ENCODE measurements at places on chromosomes 12 and 14. TPM values are rescaled to one million over a fixed set of nuclear protein-coding genes. Genes with fewer than 3 reads are reported as not detected.
A peak's percentile ranks its signal among the peaks of the same experiment; 100 is the strongest.

- H3K4me1 ChIP-seq = no peaks in the 10 kb centered on the region
- DNase-seq = no peak
- no peaks in the 10 kb centered on the region for H3K36me3 ChIP-seq
- H3K27me3 ChIP-seq = no peaks in the 10 kb centered on the region
- no peak overlapping the region for H3K4me3 ChIP-seq
- H3K27ac ChIP-seq = no peak overlapping the region
Observed at GRCh38 chr12:13566292-13566691, 369.8 kb downstream of the EMP1 start.

DNA sequence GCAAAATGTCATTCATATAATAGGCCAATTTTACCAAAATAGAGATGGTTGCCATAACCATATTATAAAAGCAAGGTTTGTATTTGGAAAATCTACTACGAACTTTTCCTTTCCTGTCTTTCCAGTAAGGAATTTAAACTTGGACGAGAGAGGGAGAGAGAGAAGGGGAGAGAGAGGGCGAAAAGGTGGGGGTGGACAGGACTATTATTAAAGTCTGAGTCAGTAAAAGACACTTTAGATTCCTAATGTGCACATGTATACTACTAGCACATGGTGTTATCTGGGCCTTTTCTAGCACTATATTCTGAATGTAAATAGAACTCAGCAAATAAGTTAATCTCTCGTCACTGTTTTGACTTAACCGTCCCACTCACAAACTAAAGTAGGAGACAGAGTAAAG lies 30.4 kb upstream of the FBLN5 start:
- H3K4me1 ChIP-seq = no peaks in the 10 kb centered on the region
- no peak for DNase-seq
- H3K36me3 ChIP-seq = peaks cover 36% of the 10 kb centered on the region
- peak overlapping the region; percentile 45 for H3K27ac ChIP-seq
- no peaks in the 10 kb centered on the region for H3K27me3 ChIP-seq

GRCh38 chr12:64450711-64451486 lies 1.0 kb upstream of the TBK1 start:
- H3K36me3 ChIP-seq = peaks cover 10% of the 10 kb centered on the region
- H3K27ac ChIP-seq = peak overlapping the region; percentile 39
- H3K4me3 ChIP-seq = no peak overlapping the region
- no peaks in the 10 kb centered on the region for H3K4me1 ChIP-seq

GRCh38 chr12:52925717-52926595 lies 21.1 kb upstream of the KRT8 start:
- DNase-seq = peak; percentile 67
- peaks cover 7% of the 10 kb centered on the region for H3K4me1 ChIP-seq
- H3K27ac ChIP-seq = peak overlapping the region; percentile 29
- no peaks in the 10 kb centered on the region for H3K27me3 ChIP-seq
- H3K4me3 ChIP-seq = no peak overlapping the region

DNA sequence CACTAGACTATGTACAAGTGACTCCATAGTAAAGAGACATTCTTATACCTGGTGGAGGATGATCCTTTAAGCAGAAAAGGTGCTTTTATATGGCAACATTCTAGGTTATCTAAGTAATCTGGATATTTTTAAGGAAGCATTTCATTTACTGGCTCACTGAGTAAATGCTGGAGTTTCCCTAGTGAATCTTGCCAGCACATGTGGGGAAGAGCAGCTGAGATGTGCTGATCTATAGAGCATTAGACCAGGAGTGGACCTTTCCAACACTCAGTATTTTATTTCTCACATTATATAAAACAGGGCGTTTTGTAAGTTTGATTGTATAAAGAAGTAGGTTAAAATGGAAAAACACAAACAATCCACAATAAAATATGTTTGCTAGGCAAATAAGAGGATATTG lies 478.5 kb downstream of the ATP23 start:
- no peaks in the 10 kb centered on the region for H3K36me3 ChIP-seq
- DNase-seq = no peak
- H3K4me1 ChIP-seq = peaks cover 1% of the 10 kb centered on the region
- H3K27me3 ChIP-seq = no peaks in the 10 kb centered on the region
- no peak overlapping the region for H3K27ac ChIP-seq

GRCh38 chr14:92797935-92798653 lies 4.0 kb downstream of the GOLGA5 start:
- peaks cover 14% of the 10 kb centered on the region for H3K36me3 ChIP-seq
- no peaks in the 10 kb centered on the region for H3K27me3 ChIP-seq
- peaks cover 20% of the 10 kb centered on the region for H3K4me1 ChIP-seq
- no peak overlapping the region for H3K4me3 ChIP-seq
- no peak for DNase-seq

DNA sequence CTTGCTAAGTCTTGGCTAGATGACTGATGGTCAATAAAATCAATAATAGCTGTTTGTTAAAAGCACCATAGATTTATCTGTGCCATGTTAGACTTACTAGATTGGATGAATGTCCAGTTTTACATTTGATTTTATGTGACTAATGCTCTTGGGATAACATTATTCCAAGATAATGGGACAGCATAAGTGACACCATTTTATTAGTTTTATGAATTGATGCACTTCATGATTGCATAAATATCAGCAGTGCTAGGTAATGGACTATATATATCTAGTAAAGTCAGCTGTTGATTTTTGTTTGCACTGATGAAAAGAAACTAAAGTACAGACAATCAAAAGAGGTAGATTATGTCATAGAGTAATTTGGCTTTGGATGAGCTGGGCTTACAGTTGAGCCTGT lies 10.4 kb downstream of the TRIM9 start:
- H3K36me3 ChIP-seq = no peaks in the 10 kb centered on the region
- peaks cover 2% of the 10 kb centered on the region for H3K4me1 ChIP-seq
- no peak for DNase-seq

- H3K4me1 ChIP-seq = no peaks in the 10 kb centered on the region
- peaks cover 3% of the 10 kb centered on the region for H3K27me3 ChIP-seq
- no peak overlapping the region for H3K4me3 ChIP-seq
- no peak for DNase-seq
- no peaks in the 10 kb centered on the region for H3K36me3 ChIP-seq
Observed at GRCh38 chr14:96631030-96631429, 128.8 kb downstream of the PAPOLA start.

- H3K4me1 ChIP-seq = peaks cover 2% of the 10 kb centered on the region
- no peak overlapping the region for H3K4me3 ChIP-seq
Observed at GRCh38 chr12:95730457-95730856, 60.1 kb downstream of the NTN4 start.

DNA sequence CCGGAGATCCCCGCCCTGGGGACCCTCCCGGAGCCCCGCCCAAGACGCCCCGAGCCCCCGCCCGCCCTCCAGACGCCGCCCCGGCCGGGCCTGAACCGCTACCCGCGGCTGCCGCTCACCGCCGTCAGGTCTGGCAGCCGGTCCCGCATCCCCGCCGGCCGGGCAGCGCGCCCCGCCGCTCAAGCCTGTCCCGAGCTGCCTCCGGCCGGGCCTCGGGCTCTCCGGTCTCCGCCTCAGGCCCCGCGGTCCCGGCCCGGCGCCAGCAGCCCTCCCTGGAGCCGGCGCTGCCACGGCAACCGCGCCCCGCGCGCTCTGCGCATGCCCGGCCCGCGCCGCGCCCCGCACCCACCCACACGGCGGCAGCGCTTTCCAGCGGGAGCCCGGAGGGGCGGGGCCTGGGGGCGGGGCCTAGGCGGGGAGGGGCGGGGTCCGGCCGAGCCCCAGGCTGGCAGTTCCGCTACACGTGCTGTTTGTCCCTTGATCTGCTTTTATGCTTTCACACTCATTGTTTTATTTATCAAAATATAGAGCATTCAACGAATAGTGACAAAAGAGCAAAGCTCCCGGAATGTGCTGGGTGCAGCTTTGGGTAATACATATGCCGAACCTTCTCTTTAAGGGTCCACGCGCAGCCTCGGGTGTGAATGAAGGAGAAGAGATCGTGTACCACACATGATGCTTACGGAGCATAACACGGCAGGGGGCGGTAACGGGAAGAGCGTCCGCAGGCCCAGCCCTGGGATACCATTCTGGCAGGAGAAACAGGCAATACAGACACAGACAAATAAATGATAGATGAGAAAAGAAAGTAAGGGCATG lies at the start of gene STX2:
Gene STX2 (minus strand): TSS at position 300 of the 819 bp plus-strand sequence. CDS start 151 bp downstream, at position 149.
- no peaks in the 10 kb centered on the region for H3K27me3 ChIP-seq
- no peaks in the 10 kb centered on the region for H3K4me1 ChIP-seq
- peak within 1 kb of the TSS; percentile 78 for H3K27ac ChIP-seq
- H3K36me3 ChIP-seq = no peaks in the 10 kb centered on the region
- peak within 1 kb of the TSS; percentile 64 for H3K4me3 ChIP-seq
- DNase-seq = peak; percentile 88

GRCh38 chr12:92412856-92413255 lies 267.2 kb upstream of the BTG1 start:
- H3K36me3 ChIP-seq = no peaks in the 10 kb centered on the region
- H3K27ac ChIP-seq = no peak overlapping the region
- H3K4me3 ChIP-seq = no peak overlapping the region
- no peaks in the 10 kb centered on the region for H3K27me3 ChIP-seq

DNA sequence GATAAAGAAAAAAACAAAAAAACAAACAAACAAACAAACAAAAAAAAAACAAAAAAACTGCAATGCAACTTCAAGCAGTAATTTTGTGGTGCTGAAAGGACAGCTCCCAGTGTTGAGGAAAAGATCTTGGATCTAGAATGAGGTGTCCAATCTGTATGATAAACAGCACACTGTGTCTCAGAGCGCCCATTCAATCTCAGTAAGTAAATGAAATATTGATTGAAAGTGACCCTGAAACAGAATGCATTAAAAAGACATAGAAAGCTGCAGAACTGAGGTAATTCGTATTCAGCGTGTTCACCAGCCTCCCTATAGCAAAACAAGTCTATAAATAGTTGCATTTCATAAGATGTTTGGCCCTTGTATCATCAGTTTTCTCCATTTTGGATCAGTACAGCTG lies 153.0 kb downstream of the NOVA1 start:
- H3K4me3 ChIP-seq = no peak overlapping the region
- no peaks in the 10 kb centered on the region for H3K27me3 ChIP-seq
- H3K36me3 ChIP-seq = no peaks in the 10 kb centered on the region

DNA sequence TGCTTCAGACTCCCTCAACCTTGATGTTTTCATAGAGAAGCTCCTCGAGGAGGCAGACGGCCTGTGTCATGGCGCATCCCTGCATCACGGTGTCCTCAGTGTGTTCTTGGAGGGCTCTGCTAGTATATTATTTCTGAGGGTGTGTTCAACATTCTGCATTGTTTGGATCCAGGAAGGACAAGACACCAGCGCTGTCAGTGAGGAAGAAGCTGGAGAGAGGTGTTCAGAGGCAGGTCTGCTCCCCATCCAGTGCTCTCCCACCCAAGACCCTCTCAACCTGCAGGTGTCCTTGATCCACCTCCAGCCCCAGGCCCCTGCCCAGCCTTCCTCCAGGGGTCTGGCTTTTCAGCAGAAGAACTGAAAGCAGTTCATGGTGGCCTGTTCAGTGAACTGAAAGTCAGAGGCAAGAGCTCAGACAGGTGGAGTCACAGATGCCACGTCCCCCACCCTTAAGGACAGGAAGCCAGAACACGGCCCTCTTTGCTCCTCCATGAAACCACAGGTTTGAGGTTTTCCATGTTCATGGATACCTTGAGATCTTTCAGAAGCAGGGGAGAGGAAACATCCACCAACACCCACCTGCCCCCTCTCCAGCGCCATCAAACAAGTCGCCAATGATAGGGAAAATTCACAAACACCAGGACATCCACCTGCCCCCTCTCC lies 37.4 kb downstream of the DIO3 start:
- H3K4me3 ChIP-seq = no peak overlapping the region
- no peaks in the 10 kb centered on the region for H3K36me3 ChIP-seq
- no peak for DNase-seq
- H3K4me1 ChIP-seq = no peaks in the 10 kb centered on the region
- no peak overlapping the region for H3K27ac ChIP-seq
- H3K27me3 ChIP-seq = no peaks in the 10 kb centered on the region

DNA sequence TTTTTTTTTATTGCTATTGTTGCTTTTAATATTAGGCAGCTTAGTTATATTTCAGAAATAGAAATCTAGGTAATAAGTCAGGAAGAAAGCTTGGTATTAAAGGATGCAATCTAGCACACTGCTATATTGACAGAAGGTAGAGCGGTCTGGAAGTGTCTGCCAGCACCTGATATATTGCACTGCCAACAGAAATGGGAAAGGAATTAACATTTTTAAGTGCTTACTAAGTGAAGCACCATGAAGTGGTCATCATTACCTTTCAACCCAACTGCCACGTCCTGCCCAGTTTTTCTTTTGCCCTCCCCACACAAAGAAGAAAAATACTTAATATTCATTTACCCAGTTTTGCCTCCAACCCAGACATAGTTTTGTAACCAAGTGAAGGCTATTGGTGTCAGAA lies 163.5 kb downstream of the KITLG start:
- DNase-seq = no peak
- H3K27ac ChIP-seq = no peak overlapping the region
- no peaks in the 10 kb centered on the region for H3K27me3 ChIP-seq

GRCh38 chr12:3247077-3247476 lies 169.9 kb downstream of the TSPAN9 start:
- H3K36me3 ChIP-seq = no peaks in the 10 kb centered on the region
- H3K4me1 ChIP-seq = peaks cover 13% of the 10 kb centered on the region
- H3K27me3 ChIP-seq = no peaks in the 10 kb centered on the region

GRCh38 chr12:3311027-3311402 lies 180.0 kb upstream of the PRMT8 start:
- peaks cover 8% of the 10 kb centered on the region for H3K27me3 ChIP-seq
- peaks cover 15% of the 10 kb centered on the region for H3K4me1 ChIP-seq
- H3K27ac ChIP-seq = no peak overlapping the region
- no peak overlapping the region for H3K4me3 ChIP-seq
- no peak for DNase-seq

CLEC4E gene
- total RNA-seq = 5.5 TPM

GYS2 gene
- not detected for total RNA-seq

ABCD2 gene
- 0.74 TPM for total RNA-seq

NABP2 gene
- 11.3 TPM for total RNA-seq

SPTB gene
- total RNA-seq = 3.0 TPM

LBHD2 gene
- total RNA-seq = not detected

CRIP1 gene
- 422 TPM for total RNA-seq

HNRNPA1 gene
- total RNA-seq = 852 TPM

ANO4 gene
- total RNA-seq = 1.6 TPM

VRTN gene
- total RNA-seq = 0.06 TPM
